ENCODE measurements at places on chromosomes 12 and 14.

- DNase-seq, result peak; percentile 12
These were observed 216.2 kb downstream of the BCL11B start for GRCh38 chr14:99055816-99056215.

DNA sequence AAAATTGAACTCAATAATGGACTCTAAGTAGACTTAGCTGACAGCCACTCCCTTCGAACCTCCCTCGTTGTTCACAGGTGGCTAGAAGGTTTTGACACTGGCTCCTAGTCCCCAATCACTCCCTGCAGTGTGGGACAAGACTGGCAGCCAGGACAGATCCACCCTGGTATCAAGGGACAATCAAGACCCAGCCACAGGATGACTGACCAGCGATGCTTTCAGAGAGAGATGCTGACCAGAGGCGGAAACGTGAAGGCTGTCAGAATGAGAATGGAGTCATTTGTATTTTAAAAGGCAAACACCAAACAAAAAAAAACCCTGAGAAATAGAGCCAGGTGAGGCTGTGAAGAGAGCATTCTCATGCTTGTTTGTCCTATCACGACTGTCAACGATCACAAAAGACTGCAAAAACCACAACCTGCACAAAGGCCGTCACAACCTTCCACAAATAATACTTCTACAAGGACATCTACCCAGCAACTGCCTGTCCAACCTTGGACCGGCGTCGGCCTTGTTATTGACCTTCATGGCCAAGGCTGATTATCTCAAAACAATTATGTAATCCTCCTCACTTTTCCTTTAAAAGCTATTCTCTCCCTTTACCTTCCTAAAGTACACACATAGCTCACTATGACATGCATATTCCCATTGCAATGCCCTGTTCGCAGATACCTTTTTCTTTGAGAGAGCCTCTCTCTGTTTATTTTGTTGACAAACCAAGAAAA lies 13.2 kb downstream of the EIF5 start:
- DNase-seq, result no peak

GRCh38 chr14:39264558-39264957 lies 30.8 kb downstream of the MIA2 start:
- no peak for DNase-seq

GRCh38 chr12:124385219-124385969 lies 90.5 kb downstream of the RFLNA start:
- DNase-seq, result no peak

GRCh38 chr12:105198961-105199360 lies 37.0 kb downstream of the APPL2 start:
- no peak for DNase-seq

DNA sequence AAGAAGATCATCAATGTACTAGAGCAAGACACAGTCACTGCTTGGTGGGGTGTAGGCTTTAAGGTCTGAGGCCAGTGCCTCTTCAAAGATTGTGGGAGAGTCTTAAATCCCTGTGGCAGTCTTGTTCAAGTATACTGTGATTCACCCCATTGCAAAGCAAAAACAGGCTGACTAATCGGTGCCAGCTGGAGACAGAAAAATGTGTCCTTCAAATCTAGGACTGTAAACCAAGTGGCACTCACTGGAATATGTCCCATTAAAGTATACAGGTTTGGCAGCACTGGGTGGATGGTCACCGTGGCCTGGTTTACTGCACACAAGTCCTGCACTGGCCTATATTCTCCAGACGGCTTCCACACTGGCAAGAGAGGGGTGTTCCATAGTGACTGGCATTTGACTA lies 1315.3 kb downstream of the TMEM121 start:
- no peak for DNase-seq

DNA sequence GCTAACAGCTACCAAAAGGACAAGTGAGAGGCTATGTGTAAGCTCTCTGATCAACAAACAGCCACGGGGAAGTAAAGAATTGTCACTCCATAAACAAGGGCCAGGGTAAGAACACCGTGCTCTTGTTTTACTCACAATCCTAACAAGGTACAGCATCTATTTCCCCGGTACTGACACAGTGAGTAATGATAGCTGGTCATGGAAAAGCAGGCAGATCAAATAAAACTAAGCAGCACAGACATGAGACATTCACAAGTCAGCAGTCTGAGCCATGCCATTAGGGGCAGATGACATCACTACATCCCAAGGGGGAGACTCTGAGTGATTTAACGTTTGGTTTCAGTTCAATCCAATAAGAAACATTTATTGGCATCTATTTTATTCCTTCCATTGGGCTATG lies 54.4 kb downstream of the ARL6IP4 start:
- DNase-seq, result no peak

DNA sequence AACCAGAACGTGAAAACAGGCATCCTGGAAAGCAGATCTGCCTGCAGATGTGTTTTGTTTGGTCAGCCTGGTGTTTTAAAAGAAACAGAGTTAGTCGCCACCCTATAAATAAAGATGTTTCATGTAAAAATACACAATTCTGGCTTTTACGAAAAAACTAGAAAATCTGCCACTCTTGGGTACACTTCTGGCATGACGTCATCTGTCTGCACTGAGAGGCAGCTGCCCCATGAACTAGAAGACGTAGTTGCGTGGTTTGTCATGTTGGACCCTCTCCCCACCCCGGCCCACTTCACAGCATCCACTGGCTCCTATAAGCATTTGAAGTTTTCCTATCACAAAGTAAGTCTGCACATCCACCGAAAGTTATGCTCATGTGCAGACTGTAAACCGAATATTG lies 392.5 kb downstream of the GLT1D1 start:
- DNase-seq, result no peak

DNA sequence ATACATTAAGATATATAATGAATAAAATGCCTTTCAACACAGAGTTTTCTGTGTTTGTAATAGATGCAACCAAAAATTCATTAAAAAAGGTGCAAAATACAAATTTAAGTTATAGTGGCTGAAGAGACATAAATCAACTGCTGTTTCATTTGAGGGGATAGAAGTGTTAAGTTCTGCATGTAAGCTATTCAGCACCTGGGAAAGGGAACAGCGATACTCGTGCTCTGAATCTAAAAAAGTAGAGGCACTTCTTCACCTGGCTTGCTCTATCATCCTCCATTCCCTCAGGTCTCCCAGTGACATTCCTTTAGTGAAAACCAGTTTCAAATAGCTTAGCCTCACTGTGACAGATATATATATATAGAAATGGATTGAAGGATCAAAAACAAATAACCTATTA lies 222.6 kb downstream of the ACSS3 start:
- no peak for DNase-seq

DNA sequence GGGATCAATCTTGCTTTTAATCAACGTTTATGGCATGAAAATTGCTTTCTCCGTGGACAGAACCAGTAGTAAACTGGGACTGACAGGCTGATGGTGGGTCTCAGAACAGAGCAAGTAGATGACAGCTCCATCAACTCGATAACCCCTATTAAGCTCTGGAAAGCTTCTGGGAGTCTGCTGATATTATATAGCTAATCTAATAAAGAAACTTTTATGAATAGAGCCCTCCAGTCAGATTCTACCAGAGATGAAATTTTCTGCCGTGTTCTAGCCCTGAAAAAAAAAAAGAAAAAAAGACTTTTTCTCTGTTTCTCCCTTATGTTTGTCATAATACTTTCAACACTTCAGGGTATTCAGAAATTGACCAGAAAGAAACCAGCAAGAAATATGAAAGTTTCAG lies 171.6 kb downstream of the APAF1 start:
- no peak for DNase-seq

DNA sequence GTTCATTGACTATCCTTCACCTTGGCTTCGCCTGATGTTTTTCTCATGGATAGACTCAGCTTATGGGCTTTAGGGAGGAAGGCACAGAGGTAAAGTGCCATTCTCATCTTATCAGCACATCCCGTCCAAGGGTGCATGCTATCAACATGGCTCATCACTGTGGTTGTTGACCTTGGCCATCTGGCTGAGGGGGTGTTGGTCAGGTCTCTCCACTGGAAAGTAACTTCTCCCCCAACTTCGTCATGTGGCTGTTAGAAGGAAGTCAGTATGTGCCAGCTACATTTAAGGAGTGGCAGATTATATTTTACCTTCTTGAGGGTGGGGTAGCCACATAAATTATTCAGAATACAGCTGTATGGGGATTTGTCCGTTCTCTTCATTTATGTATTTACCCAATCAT lies 68.9 kb downstream of the EML1 start:
- no peak for DNase-seq

GRCh38 chr12:50062728-50063460 lies 5.5 kb downstream of the ASIC1 start:
- DNase-seq, result no peak

GRCh38 chr12:43723134-43723533 lies 35.5 kb downstream of the PUS7L start:
- no peak for DNase-seq

DNA sequence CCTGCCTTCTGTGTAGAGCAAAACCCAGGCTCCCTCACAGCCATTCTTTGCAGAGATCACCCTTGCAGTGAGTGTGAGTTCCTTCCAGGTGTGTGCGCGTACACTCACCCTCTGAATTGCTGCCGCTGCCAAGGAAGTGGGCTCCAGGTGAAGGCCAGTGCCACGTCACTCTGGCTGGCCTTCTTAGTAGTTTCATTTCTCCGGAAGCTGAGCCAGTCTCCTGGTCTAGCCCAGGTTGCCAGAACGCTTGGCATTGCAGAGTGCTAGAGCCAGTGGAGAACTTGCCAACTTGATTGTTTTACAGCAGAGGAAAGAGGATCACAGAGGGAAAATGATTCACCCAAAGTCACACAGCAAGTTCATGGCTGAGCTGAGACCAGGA lies 11.0 kb downstream of the CBLN3 start:
- no peak for DNase-seq

GRCh38 chr12:90984114-90984513 lies 20.7 kb downstream of the EPYC start:
- no peak for DNase-seq
